ENCODE measurements at places on chromosomes 13 and 19.

- H3K4me3 ChIP-seq: no peak overlapping the region
- DNase-seq: no peak
- H3K36me3 ChIP-seq: no peaks in the 10 kb centered on the region
- H3K27me3 ChIP-seq: peaks cover 2% of the 10 kb centered on the region
Measured at GRCh38 chr13:80359778-80360452, 19.0 kb upstream of the SPRY2 start.

GRCh38 chr19:32404213-32404932 lies 1.2 kb upstream of the DPY19L3 start:
- H3K4me1 ChIP-seq: peaks cover 19% of the 10 kb centered on the region
- H3K27ac ChIP-seq: peak overlapping the region; percentile 90
- DNase-seq: no peak

GRCh38 chr13:37306778-37307544 lies 201.5 kb upstream of the CSNK1A1L start:
- H3K4me3 ChIP-seq: no peak overlapping the region
- DNase-seq: no peak
- no peak overlapping the region for H3K27ac ChIP-seq
- no peaks in the 10 kb centered on the region for H3K4me1 ChIP-seq

GRCh38 chr19:33096005-33096404 lies 15.0 kb downstream of the GPATCH1 start:
- no peak for DNase-seq
- peaks cover 23% of the 10 kb centered on the region for H3K36me3 ChIP-seq
- H3K27ac ChIP-seq: no peak overlapping the region
- H3K4me1 ChIP-seq: no peaks in the 10 kb centered on the region
- no peak overlapping the region for H3K4me3 ChIP-seq
- H3K27me3 ChIP-seq: no peaks in the 10 kb centered on the region

DNA sequence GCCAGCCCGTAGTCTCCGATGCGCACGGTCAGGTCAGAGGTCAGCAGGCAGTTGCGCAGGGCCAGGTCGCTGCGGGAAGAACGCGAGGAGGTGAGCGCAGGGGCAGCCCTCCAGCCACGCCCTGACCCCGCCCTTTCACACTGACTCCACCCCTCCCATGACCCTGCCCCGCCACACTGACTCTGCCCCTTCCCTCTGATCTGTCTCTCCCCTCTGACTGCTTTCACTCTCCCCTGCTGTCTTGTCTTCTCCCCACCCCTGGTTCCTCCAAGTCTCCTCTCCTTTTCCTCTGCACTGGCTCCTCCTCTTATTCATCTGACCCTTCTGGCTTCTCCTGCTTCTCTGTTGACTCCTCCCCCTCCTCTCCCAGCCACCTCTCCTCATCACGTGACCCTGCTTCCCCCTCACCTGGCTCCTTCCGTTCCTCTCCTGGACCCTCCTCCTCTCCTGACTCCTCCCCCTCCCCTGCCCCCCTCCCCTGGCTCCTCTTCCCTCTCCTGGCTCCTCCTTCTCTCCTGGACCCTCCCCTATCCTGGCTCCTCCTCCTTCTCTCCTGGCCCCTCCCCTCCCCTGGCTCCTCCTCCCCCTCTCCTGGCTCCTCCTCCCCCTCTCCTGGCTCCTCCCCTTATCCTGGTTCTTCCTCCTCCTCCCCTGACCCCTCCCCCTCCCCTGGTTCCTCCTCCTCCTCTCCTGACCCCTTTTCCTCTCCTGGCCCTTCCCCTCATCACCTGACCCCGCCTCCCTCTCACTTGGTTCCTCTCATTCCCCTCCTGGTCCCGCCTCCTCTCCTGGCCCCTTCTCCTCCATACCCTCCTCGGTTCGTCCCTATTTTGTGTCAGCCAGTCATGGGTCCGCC lies 9.9 kb downstream of the LMTK3 start:
- H3K4me1 ChIP-seq: peaks cover 22% of the 10 kb centered on the region
- peak overlapping the region; percentile 80 for H3K27ac ChIP-seq
- H3K36me3 ChIP-seq: no peaks in the 10 kb centered on the region
- H3K4me3 ChIP-seq: peak overlapping the region; percentile 74
- peak; percentile 82 for DNase-seq
- peaks cover 7% of the 10 kb centered on the region for H3K27me3 ChIP-seq

- no peak for DNase-seq
- no peaks in the 10 kb centered on the region for H3K27me3 ChIP-seq
- no peak overlapping the region for H3K27ac ChIP-seq
- H3K4me3 ChIP-seq: no peak overlapping the region
- H3K4me1 ChIP-seq: no peaks in the 10 kb centered on the region
- H3K36me3 ChIP-seq: no peaks in the 10 kb centered on the region
Measured at GRCh38 chr13:99808786-99809185, 162.8 kb downstream of the ZIC5 start.

DNA sequence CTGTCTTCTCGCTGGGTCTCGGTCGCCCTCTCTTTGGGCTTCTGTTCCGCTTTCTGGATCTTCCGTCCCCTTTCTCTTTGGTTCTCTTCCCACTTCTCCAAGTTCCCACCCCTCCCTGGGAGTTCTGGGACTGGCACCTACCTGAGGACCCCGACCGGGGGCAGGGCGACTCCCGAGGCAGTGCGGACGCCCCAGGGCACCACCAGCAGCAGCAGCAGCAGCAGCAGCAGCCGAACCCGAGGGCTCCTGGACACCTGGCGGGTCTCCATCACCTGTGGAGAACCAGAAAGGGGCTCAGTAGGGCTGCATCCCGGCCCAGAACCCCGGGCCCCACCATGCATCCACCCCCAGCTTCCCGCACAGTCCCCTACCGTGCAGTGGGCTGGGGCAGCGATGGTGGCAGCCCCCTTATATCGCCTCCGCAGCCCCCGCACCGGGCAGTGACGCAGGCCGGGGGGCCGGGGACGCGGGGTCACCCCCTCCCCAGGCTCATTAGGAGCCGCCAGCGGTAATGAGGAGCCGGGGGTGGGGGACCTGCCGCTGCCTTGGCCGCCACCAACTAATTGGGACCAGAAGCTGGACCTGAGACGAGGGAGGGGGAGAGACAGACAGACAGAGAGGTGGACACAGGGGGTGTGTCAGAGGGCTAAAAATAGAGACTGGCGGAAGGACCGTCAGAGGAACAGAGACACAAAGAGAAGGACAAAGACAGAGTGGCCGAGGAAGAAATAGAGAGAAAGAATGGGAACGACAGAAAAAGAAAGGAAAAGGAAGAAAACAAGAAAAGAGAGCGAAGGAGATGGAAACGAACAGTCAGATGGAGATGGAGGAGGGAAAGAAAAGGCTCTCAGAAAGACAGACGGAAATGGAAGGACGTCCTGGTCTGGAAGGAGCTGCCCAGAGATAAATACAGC lies at the start of gene PTH2:
Gene PTH2, minus strand, starts transcription at position 371 of the 914 bp plus-strand sequence. Its CDS starts 102 bp downstream, at position 269.
- H3K36me3 ChIP-seq: no peaks in the 10 kb centered on the region
- H3K27ac ChIP-seq: no peak within 1 kb of the TSS
- H3K4me1 ChIP-seq: peaks cover 49% of the 10 kb centered on the region
- H3K4me3 ChIP-seq: peak within 1 kb of the TSS; percentile 65
- no peak for DNase-seq

DNA sequence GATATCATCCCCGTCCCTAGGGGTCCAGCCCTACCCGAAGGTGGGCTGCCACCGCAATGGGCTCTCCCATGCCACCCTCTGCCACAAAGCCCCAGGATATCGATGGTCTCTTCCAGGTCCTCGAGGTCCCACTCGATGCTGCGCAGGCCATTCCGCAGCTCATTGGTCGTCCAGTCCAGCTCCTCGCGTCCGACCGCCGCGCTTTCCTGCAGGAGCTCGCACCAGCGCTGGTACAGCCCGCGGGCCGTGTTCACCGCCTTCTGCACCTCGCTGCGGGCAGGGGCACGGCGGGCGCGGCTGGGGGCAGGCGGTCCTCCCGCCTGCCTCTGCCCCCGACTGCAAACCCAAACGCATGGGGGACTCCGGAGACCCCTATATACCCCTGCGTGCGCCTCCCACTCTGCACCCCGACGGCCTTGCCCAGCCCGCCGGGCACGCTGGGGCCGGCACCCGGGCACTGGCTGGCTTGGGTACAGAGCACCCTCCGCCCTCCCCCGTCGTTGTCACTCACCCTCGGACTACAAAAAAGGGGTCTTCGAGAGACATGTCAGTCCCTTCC lies 468 bp downstream of the STX10 start:
- peaks cover 22% of the 10 kb centered on the region for H3K36me3 ChIP-seq
- peaks cover 16% of the 10 kb centered on the region for H3K4me1 ChIP-seq
- H3K27me3 ChIP-seq: no peaks in the 10 kb centered on the region

DNA sequence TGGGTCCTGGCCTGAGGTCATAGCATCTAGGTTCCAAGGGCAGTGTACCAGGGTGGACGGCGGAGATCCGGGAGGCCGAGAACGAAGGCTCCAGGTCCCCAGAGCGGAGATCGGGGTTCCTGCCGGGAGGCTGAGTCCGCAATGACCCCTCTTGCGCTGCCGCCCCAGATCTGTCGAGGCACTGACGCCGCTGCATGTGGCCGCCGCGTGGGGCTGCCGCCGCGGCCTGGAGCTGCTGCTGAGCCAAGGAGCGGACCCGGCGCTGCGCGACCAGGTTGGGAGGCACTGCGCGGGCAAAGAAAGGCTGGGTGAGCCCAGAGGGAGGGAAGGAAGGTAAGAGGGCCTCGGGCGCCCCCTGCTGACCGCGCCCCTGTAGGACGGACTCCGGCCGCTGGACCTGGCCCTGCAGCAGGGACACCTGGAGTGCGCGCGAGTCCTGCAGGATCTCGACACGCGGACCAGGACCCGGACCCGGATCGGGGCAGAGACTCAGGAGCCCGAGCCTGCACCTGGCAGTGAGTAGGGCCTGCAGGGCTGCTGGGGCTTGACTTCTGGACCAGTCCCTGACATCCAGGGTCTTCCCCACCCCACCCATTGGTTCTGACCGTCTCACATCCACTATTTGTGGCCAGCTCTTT lies 906 bp downstream of the ANKLE1 start:
- H3K27ac ChIP-seq: no peak overlapping the region
- H3K36me3 ChIP-seq: peaks cover 17% of the 10 kb centered on the region
- H3K4me1 ChIP-seq: peaks cover 13% of the 10 kb centered on the region
- H3K4me3 ChIP-seq: peak overlapping the region; percentile 85
- H3K27me3 ChIP-seq: no peaks in the 10 kb centered on the region

GRCh38 chr19:4721196-4721595 lies 2.4 kb downstream of the DPP9 start:
- peaks cover 17% of the 10 kb centered on the region for H3K36me3 ChIP-seq
- no peak overlapping the region for H3K27ac ChIP-seq
- peaks cover 3% of the 10 kb centered on the region for H3K27me3 ChIP-seq
- DNase-seq: no peak

GRCh38 chr13:39378306-39378705 lies 224.7 kb downstream of the LHFPL6 start:
- H3K36me3 ChIP-seq: no peaks in the 10 kb centered on the region
- no peaks in the 10 kb centered on the region for H3K4me1 ChIP-seq
- H3K27ac ChIP-seq: no peak overlapping the region
- H3K4me3 ChIP-seq: no peak overlapping the region

Measured in activated naive CD4-positive, alpha-beta T cell treated with anti-CD3 and anti-CD28 coated beads for 36 hours (primary cell).